SIG-M5 (cell line): ENCODE measurements at places on chromosomes 3 and 15.

DNA sequence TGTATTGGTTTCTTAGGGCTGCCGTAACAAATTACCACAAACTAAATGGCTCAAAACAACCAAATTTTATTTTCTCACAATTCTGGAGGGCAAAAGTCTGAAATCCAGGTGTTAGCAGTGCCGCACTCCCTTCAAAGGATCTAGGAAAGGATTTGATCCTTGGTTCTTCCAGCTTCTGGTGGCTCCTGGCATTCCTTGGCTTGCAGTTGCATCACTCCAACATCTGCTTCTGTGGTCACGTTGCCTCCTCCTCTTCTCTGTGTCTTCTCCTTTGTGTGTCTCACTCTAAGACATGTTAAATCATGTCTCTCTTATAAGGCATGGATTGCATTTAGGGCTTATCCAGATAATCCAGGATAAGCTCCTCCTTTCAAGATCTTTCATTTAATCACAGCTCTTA is 262.2 kb downstream of the MEX3B start:
- DNase-seq = no peak

DNA sequence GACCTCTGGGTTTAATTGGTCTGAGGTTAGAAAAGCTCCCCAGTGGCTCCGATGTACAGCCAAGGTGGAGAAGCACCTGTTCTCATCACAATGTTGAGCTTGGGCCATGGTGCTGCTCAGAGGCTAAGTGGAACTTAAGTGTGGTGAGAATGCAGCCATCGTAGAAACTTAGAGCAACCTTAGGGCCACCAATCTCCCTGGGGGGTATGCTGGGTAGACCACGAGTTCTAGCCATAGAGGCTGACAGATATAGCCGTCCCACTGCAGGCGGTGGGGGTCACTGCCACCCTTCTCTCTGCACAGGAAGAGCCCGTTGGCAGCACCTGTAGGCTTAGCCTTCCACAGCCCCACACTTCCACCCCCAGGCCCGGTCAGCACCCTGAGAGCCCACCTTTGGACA is 38.0 kb downstream of the MGLL start:
- DNase-seq = no peak

GRCh38 chr3:143897576-143898295 is 49.5 kb upstream of the SLC9A9 start:
- DNase-seq = no peak

DNA sequence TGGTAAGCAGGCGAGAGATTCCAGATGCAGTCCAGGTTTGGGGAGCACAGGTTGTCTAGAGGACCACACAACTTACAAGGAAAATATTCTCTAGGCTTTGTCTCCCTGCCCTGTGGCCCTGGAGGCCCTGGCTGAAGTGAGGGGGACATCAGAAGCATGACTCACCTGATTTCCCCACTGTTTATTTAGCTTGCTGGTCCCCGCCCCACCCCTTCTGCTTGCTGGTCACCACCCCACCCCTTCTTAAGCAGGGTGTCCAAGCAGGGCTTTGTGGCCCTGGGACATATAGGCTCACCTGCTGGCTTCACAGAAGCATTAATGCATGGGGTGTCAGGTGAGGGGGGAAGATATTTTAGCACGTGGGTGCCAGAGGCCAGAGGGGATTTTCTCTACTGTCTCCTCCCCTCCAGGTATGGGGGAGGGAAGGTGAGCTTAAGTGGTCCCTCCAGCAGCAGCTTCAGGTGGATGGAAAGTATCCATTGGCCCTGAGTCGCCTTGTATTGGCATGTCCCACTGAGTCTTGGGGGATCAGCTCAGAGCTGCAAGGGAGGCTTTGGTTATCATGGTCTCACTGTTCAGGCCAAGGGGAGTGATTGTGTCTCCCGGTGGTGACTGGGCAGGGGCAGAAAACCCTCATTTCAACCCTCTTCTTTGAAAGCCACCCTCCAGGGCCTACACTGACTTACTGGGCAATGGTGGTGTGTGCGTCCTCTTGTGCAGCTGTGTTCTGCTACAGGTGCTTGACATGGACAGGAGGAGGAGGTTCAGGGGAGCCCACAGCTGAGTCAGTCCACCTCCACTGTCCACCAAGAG is 49.8 kb downstream of the GASK1A start:
- no peak for DNase-seq

DNA sequence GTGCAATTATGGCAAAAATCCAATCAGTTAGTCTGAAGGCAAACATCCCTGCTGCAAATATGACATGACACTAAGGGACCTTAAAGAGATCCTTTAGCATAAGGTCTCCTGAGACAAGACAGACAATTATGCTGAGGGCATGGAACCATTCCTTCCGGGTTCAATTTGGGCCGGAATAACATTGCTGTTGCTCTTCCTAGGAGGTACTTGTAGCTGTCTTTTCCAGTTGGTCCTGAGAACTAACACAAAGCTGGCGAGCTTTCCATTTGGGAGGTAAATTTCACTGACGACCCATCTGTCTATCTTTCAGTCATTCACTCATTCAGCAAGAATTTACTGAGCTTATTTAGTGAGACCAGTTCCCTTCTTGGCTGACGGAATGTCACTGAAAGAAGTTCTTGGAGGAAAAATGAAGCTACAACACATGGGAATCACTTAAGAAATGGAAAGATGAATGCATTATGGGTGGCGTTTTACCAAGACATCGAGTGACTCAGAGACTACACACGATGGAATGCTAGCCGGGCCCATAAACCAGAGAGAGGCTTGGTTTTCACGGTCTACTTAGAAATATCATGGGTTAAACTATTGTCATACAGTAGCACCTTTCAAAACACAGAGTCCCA is 215.5 kb downstream of the PDZRN3 start:
- no peak for DNase-seq

GRCh38 chr15:80177156-80177555 is 24.4 kb downstream of the FAH start:
- no peak for DNase-seq
